Left renal cortex interstitium (tissue), 4 donors: ENCODE measurements at places on chromosomes 12 and 14. TPM values are rescaled to one million over a fixed set of nuclear protein-coding genes. Genes with fewer than 3 reads are reported as not detected.

NGB gene
- not detected for polyA plus RNA-seq

INHBE gene
- polyA plus RNA-seq = 0.68 TPM

DPF3 gene
- polyA plus RNA-seq = 4.4 TPM

GPX2 gene
- 0.21 TPM for polyA plus RNA-seq

CLEC7A gene
- polyA plus RNA-seq = 1.4 TPM

DNA sequence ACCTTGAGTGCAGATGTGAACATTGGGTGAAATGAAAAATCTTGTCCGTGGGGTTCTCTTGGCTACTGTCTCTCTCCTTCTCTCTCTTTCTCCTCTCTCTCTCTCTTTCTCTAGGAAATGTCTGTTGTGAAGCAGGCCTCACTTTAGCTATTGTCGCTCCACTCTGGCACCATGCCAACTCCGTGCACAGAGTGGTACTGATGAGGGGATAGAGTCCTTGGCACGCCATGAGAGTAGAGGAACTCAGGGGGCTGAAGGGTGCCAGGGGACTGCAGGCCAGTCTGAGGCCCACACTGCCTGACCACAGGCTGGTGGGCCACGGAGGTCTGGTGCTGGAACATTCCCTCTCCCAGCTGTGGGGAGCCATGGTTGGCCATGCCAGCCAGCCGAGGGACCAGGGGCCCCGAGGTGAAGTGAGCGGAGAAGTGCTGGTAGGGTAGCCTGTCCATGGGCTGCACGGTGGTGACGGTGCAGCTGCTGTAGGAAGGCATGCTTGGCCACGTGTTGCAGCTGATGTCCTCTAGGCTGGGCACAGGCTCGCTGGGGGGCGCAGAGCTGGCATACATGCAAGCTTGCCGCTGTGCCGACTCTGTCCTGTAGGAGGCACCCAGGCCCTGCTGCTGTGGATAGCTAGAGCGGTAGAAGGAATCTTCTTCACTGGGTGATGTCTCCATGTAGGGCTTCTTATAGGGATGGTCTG is 50.4 kb downstream of the TBX5 start:
- no peak for DNase-seq

GRCh38 chr14:100904307-100905087 is 975 bp upstream of the RTL1 start:
- no peak for DNase-seq

DNA sequence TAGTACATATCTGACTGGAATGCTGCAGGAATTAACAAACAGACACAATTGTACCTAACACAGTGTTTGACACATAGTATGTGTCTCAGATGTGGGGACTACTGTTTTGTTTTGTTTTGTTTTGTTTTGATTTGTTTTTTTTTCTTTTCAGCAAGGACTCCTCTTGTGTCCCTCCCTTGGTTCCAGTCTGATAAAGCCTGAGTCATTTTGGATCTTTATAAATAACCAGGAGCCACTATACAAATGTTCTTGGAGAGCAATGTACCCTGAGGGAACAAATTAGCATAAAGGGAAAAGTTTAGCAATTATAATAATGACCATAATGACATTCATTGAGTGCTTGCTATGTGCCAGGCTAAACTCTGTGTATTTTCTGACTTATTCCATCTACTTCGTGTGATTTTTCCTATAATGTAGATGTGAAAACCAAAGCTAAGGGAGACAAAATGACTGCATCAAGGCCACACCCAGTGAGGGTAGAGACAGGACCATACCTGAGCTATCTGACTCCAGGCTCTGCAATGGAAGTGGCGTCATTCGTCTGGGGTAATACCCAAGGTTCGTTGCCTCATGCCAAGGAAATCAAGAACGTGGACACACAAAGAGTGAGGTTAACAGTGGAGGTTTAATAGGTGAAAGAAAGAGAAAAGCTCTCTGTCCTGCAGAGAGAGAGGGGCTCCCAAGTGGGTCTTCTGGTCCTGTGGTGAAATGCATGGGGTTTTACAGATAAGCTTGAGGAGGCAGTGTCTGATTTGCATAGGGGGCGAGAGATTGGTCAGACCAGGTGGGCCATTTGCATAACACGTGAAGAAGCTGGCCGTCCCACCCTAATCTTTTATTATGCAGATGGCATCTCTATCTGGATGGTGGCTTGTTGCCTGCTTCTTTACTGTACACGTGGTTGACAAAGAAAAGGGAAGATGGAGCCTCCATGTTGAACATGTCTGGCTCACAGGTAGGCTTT is 285.5 kb upstream of the SFSWAP start:
- no peak for DNase-seq

- DNase-seq = no peak
These were observed 1019.5 kb downstream of the SLC6A15 start for GRCh38 chr12:83893101-83893500.
